ENCODE measurements at places on chromosomes 4 and X.

- DNase-seq = no peak
Measured at GRCh38 chr4:57324673-57325307, 214.6 kb upstream of the IGFBP7 start.

GRCh38 chr4:54844911-54845310 is 187.2 kb downstream of the KIT start:
- no peak for DNase-seq

DNA sequence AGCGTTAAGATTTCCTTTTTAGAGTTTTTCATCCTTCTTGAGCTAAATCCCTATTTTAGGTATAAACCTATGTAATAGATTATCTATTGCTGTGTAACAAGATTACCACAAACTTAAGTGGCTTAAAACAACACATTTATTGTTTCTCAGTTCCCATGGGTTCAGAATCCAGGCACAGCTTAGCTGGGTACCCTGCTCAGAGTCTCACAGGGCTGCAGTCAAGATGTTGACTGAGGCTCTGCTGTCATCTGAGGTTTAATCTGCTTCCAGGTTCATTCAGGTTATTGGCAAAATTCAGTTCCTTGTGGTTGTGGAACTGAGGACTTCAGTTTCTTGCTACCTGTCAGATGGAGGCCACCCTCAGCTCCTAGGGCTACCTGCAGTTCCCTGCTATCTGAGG is 60.9 kb downstream of the GK start:
- no peak for DNase-seq

DNA sequence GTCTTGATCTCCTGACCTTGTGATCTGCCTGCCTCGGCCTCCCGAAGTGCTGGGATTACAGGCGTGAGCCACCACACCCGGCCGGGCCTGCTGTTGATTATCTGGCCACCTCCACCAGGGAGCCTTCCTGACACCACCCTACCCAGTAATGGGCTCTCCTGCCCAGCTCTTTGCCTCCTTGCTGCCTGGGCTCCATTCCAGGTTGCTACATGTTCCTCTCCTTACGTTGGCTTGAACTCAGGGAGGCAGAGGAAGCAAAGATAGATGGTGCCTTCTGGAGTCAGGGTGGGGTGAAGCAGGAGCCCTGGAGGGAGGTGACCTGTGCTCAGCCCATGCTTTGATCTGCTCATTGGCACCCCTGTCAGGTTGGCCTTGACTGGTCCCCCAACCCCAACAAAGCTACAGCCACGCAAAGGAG is 26.3 kb downstream of the FLNA start:
- DNase-seq = no peak

DNA sequence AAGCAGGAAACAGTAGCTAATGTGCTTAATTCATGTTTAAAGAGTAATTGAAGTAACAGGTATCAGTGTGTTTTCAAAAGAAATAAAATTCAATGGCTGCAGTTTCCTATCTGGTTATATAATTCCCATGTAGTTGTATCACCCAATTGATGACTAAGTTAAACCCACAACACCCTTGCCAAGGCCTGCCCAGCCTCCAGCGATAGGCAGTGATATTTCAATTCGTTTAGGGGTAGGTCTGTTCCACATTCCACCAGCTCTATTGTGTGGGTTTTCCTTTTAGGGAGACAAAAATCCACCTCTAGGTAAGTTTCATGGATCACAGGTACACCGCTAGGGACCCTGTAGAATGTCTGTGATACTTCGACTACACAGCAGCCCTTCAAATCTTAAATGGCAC is 24.7 kb upstream of the MXRA5 start:
- DNase-seq = no peak

DNA sequence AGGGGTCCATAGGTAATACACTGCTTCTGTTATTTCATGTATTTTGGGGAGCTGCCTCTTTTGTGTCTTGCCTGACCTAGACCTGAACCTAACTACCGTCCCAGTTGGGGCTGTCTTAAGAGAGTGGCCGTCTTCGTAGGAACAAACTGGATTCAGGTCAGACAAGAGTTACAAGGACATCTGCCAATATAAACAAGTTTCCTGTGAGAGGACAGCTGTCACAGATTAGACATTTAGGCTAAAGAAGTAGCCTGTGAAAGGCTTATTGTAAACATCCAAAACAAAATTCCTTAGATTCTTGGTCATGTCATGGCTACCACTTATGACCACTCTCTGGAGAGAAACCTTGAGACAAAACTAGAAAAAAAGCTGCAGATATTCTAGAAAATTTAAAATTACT is 797.6 kb upstream of the AADAT start:
- no peak for DNase-seq

GRCh38 chr4:174540175-174540574 is 17.9 kb upstream of the HPGD start:
- DNase-seq = no peak

DNA sequence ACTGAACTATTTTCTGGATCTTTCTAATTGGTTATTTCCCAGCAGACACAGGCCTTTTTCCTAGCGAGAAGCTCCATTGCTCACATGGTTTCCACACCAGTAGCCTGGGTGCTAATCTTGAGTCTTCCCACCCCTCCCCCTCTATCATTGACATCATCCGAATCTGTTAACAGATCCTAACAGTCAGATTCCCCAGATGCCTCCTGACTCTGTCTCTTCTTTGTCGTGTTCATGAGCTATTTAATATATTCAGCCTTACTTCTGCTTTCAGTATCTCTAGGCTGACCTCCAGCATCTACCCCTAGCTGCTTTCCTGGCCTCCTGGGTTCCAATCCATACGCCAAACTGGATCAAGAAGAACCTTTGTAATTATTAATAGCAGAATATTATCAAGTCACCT is 85.0 kb downstream of the CLNK start:
- no peak for DNase-seq

DNA sequence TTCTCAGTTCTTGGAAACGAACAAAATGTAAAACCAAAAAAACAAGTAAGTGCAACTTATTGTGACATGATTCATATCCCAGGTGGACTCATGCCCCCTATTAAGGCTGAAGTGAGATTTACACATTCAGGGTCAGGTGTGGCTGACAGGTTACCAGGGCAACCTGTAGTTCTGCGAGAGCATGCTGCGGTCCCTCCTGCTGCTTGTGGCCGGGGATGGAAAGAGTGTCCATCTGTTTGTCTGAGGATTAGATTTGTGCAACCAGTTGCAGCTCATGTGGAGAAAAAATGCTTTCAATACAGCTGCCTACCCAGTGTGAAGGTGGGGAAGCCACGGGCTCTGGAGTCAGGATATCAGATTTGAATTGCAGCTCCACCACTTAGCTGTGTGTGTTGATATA is 78.8 kb downstream of the FAM184B start:
- no peak for DNase-seq
